ENCODE measurements at places on chromosomes 5 and 9.

GRCh38 chr5:76960004-76960625 lies 7.3 kb downstream of the CRHBP start:
- no peak for DNase-seq

DNA sequence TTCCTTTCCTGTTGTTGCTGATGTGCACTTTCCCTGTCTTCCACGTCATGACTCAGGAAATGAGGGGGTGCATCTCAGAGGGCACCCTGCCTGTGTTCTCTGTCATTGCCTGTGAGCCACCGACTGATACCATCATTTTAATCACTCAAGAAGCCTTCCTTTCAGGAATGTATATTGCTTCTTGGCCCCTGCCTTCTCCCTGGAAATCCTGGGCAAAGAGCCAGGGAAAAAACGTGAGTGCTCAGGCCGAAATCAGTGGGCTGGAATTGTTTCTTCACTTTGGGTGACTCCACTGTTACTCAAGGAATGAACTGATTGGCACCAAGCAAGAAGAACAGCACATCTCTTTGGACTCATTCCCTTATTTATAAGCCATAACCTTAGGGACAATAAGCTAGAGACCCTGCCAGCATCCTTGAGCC lies 126.1 kb downstream of the SNX18 start:
- no peak for DNase-seq

- DNase-seq = peak; percentile 20
Observed at GRCh38 chr5:56422076-56422762, 189.1 kb upstream of the ANKRD55 start.

DNA sequence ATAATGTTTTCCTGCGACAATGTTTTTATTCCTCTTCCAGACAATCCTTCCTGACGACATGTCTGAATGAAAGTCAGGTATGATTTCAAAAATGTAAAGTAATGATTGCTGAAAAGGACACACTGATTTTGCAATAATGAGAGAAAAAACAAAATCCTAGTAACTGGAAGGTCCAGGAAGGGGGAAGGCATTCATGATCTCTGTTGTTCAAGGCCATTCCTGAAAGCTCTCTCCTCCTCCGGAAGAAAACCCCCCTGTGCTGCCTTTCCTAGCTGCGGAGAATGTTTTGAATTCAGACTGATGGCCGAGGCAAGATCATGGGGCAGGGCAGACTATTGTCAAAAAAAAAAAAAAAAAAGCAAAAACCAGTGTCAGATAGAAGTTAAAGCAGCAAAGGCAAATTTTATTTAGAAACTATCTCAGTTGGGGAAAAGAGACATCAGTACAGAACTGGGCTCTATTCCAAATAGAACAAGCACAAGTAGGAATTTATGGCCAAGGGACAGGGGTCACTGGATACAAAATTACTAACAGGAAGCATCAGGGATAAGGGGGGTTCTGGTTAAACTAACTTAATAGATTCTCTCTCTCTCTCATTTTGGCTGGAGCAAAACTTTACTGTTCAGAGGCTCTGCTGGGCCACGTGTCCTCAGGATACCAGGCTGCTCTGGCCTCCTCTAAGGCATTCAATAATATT lies 36.5 kb upstream of the CTSV start:
- no peak for DNase-seq

DNA sequence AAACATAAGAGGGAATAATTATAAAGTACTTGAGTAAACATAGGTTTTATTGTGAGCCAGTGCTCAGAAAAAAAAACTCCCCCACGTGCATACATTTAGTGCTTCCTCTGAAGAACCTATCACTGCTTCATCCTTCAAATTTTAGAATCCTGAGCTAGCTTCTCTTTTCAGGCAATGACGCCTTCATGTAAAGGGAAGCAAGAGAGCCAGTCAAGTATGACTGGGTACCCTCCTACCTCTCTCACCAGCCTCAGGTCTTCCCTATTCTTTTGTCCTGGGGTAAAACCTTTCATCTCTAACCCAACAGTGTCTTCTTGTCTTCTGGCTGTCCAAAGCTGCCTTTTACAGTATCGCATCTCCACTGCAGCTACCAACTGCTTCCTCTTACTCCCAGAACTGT lies 32.0 kb downstream of the PLPP1 start:
- DNase-seq = no peak
